ENCODE measurements at places on chromosomes 16 and 17.
A peak's percentile ranks its signal among the peaks of the same experiment; 100 is the strongest.

DNA sequence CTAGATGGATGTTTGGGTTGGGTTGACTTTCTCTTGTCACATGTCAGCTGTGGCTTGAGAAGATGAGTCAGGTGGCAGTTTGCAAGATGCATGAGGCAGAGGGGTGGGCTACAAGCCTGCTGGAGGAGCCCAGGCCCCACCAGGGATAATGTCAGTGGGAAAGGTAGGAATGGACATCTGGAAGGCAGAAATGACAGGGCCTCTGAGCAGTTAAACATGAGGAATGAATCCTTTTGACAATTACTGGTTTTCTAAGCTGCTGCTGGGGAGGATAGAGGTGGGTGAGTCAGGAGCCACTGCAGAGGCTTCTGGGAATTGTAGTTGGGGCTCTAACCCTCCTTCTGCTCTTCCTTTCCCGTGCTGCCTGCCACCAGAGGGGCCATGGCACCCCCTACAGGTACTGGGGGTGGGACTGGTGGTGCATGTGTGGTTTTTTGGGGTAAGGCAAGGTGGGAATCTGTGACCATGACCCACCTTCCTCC lies 15.7 kb downstream of the SLC52A1 start:
- no peak for DNase-seq

DNA sequence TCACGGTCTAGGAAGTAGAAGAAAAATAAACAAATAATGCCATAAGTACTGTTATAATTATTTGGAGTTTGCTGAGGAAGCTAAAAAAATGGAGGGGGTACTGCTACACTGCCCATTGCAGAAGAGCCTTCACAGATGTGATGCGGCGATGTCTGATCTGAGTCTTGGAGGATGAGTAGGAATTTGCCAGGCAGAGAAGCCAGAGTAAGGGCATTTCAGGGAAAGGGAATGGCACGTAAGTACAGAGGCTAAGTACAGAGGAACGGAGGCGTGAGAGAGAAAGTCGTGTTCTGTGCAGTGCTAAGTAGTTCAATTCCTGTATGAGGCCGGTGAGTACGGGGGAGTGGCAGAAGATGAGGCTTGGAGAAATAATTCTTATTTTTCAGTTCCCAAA lies 741 bp upstream of the GRB2 start:
- no peak for DNase-seq

- no peak for DNase-seq
Observed at GRCh38 chr16:79902351-79902750, 301.8 kb upstream of the MAF start.

GRCh38 chr17:10907370-10907769 lies 69.5 kb upstream of the PIRT start:
- no peak for DNase-seq

GRCh38 chr16:62585041-62585545 lies 548.9 kb upstream of the CDH8 start:
- no peak for DNase-seq

GRCh38 chr16:89319886-89320781 lies 102.6 kb downstream of the ZNF778 start:
- peak; percentile 57 for DNase-seq

DNA sequence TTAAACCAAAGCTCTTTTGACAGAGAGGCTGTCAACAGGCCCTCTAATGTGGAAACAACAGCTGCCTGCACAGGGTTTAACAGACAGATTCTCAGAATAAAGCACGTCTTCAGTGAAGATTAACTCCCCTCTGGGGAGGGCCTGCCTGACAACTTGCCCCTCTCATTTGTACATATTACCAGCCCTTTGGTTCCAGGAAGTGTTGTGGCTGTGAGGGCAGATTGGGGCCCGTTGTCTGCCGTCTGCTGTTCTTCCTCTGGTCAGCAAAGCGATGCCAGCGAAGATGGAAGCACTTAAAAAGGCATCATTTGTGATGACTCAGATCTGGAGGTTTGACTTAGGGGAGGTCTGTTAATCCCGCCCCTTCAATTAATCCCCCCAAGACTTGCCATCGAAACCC lies 177.0 kb upstream of the IRX6 start:
- DNase-seq: no peak
